Hematopoietic multipotent progenitor cell treated with erythropoietin and hydrocortisone succinate and interleukin-3 and kit ligand, for 17 days (in vitro differentiated cells): ENCODE measurements at places on chromosomes 5 and 9.

GRCh38 chr9:97385626-97386264, 26.2 kb upstream of the TDRD7 start:
- DNase-seq = no peak

- peak; percentile 63 for DNase-seq
Observed at GRCh38 chr5:55993731-55994494, 850 bp downstream of the IL6ST start.

DNA sequence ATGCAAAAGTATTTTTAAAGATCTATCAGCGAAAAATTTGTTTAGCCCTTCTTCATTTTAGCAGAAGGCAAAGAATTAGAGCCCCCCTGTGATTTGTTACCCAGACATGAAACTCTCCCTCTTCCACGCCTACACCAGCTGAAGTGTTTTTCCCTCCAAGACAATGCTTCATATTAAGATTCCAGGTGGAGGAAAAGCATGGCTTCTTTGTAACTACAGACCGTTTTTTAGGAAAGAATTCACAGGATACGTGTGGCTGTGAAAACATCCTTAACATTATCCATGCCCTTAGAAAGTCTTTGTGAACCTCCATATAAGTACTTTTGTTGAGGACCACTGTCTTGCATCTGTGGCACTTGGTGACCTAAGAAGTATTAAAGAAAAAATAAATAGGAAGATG, 121.8 kb upstream of the MTAP start:
- no peak for DNase-seq

GRCh38 chr9:84285381-84285780, 55.2 kb downstream of the SLC28A3 start:
- no peak for DNase-seq
